HAP-1 (cell line): ENCODE measurements at places on chromosomes 3 and 15.

- no peak for DNase-seq
Measured at GRCh38 chr3:22296601-22297000, 545.6 kb upstream of the ZNF385D start.

DNA sequence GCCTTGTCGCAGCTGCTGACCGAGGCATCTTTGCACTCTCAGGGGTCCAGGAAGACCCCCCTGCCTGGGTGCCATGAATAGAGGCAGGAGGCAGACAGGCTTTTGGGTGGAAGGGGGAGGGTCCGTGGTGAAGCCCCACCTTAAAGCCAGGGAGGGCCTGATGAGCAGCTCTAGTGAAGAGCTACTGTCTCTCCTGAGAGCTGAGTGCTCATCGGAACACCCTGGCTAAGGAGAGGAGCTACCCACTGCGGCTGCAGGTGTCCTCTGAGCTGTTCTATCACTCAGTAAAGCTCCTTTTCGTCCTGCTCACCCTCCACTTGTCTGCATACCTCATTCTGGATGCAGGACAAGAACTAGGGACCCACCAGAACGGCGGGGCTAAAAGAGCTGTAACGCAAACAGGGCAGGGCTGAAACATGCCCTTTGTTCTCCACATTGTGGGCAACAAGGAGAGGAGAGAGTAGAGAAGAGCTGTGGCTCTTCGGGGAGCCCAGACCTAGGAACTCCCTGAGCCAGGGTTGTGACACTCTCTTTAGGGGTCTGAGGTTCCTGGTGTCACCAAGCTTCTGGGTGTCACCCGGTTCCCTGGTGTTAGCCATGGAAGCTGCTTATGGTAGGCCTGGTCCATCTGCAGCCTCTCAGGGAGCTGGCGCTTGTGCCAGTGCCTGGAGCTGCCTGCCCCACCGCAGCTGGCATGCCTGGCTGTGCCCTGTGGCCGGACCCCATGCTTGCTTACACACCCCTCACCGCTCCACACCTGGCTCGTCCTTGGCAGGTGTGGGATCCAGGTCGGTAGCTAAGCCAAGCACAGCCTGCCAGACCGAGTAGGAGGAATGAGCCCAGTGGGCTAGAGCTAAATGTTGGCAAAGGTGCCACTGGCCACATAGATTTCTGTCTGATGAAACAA is 26.2 kb upstream of the TFG start:
- no peak for DNase-seq

DNA sequence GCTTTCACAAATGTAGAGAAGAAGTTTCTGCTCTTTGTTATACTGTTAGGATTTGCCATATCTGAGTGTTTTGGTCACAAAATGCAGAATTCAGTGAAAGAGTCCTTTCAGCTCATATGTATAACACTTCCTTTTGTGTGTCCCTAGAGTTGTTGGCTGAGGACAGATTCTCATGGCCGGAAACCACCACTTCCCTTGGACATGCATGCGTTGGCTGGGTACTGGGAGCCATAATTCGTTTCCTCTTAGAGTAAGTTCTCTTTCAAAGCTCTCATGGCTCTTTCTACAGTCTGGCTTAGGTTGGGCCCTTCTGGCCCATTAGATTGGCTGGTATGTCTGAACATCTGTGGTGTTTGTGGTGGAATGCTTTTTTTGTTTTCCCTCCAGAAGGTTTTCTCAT is 298.5 kb downstream of the DIPK2A start:
- DNase-seq = no peak

GRCh38 chr15:80214910-80215309 is 37.1 kb downstream of the CTXND1 start:
- no peak for DNase-seq

GRCh38 chr15:64351265-64351664 is 4.7 kb downstream of the CSNK1G1 start:
- no peak for DNase-seq

DNA sequence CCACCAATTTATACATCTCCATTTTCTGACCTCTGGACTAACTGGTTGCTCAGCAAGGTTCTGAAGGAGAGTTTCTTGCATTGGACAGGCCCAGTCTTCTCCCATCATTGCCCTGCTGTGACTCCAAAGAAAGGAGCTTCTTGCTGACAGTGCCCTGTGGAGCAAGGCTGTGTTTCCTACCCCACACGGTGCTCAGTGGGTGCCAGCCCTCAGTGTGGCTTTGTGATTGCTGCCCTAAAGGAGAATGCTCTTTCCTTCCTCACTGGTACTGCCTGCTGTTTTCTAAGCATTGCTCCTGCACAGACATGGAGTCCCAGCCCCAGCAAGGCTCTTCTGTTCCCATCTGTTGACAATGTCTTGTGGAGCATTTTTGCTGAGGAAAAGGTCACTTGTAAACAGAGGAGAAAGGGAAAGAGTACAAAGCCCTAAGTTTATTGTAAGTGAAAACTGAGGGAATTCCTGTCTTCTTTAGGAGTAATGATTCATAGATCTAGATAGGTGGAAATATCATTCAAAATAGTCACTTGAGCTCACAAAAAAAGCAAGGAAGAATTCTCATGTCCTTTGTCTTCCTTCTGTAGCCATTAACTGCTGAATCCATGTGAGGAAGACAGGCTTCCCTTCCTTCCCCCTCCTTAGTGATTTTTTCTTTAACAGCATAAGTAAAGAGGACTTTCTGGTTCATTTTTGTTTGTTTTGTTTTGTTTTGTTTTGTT is 62.9 kb downstream of the HMG20A start:
- DNase-seq = no peak

DNA sequence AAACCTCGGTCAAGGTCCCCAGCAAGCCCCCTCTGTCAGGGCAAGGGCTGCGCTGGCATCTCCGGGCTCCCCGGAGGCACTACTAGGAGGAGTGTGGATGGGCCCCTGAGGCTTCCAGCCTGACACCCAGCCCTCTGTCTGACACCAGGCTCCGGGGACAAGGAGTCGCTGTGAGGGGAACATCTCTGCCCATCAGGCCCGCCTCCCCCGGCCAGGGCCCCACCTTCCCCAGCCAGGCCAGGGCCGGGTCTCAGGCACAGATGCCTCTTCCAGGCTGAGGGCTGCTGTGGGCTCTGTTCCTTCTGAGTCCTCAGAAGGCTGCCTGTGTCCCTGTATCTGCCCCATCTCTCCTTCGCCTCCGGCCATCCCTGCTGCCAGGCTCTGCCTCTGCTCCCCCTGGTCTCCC is 15.8 kb downstream of the CSPG4 start:
- no peak for DNase-seq
